ENCODE measurements at places on chromosomes 4 and X. TPM values are rescaled to one million over a fixed set of nuclear protein-coding genes. Genes with fewer than 3 reads are reported as not detected.
A peak's percentile ranks its signal among the peaks of the same experiment; 100 is the strongest.

The MAPK10 gene
- not detected for total RNA-seq

GRCh38 chr4:6929812-6930464 is 20.3 kb downstream of the TBC1D14 start:
- DNase-seq = no peak

GRCh38 chr4:184400375-184400870 is 73.9 kb downstream of the IRF2 start:
- DNase-seq = no peak

DNA sequence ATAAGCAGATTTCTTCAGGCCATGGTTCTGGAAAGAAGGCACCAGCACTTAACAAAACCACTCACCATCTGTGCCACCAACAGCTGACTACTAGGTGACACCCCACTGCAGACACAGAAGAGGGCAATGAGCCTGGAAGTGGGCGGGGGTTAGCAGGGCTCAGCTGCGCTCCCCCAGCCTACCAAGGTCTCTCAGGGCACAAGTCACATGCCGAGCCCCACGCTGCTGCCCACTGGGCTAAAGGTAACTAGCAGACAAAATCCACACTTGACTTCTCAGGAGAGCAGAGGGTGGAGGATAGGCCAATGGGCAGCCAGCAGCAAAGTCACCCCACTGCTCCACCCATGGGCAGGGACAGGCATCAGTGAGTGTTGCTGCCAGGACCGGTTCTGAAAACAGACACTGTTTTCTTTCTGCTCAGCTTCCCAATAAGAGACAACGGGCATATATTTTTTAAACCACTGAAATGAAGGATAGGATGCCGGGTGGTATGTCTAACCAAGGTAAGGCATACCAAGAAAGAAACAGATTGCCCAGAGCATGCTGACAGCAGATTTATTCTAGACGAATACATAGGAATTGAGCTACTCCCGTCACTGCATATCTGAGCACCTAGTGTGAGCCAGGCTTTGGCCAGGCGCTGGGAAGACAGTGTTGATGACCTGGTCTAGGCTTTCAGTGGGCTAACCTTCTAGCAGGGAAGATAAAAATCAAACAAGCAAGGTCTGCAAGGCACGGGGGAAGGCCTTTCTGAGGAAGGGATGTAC is 20.1 kb downstream of the ACSL1 start:
- DNase-seq = no peak

The VEGFD gene
- total RNA-seq = not detected

The LRIT3 gene
- 0.09 TPM for total RNA-seq

The TXK gene
- 7.6 TPM for total RNA-seq

DNA sequence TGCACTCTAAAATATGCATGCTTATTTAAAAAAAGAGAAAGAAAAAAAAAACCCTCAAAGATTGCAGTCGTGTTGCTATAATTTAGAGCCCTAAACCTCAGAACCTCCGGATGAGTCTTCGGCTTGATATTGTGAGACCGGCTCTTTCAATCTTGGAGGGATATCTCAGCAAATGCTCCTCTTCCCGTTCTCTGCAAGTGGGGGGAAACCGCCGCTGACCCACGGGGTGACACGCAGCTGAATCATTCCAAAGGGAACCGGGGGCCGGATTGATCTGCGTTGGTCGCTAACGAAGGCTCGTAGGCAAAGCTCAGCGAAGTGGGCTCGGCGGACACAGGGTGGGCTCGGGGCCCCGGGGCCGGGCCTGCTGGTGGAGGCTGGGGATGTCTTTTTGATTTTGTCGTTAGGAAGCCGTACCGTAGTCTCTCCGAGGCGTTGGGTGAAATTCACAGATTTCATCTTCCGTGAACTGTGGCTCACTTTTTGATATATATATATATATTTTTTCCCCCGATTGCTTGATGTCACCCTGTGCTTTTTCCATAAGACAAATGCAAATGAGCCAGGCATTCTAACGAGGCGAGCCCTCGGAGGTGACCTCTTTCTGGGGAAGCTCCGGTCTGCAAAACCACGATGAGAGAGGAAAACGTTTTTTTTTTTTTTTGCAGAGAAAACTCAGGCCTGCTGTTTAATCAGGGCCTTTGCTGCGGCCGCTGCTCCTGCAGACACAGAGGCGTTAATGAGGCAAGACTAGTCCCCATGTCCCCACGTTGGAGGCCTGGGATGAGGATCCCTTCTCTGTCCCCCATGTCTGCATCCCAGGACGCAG is 110.7 kb upstream of the PPP2R3B start:
- no peak for DNase-seq

GRCh38 chr4:83207497-83208101 is 77.0 kb downstream of the COQ2 start:
- peak; percentile 29 for DNase-seq

GRCh38 chrX:123830309-123830708 is 29.5 kb upstream of the XIAP start:
- DNase-seq = no peak

The DIPK2B gene
- total RNA-seq = not detected

GRCh38 chr4:26503844-26504243 is 13.6 kb upstream of the CCKAR start:
- no peak for DNase-seq

The IRS4 gene
- total RNA-seq = 0.09 TPM

- DNase-seq = no peak
These were observed 28.5 kb upstream of the XG start for GRCh38 chrX:2723286-2723879.

The UCP1 gene
- total RNA-seq = not detected

The KLKB1 gene
- 0.09 TPM for total RNA-seq

GRCh38 chr4:151226004-151226932 is 50.7 kb upstream of the PRSS48 start:
- DNase-seq = no peak

Measured in activated CD4-positive, alpha-beta T cell treated with anti-CD3 and anti-CD28 coated beads, Interleukin-2, amount 10 ng/mL, durations not matched to agents 24 days and 14 days (primary cell).